ENCODE measurements at places on chromosomes 1 and 21. TPM values are rescaled to one million over a fixed set of nuclear protein-coding genes. Genes with fewer than 3 reads are reported as not detected.
A peak's percentile ranks its signal among the peaks of the same experiment; 100 is the strongest.

- no peak for DNase-seq
Observed at GRCh38 chr1:180778782-180779398, 133.8 kb upstream of the KIAA1614 start.

DNA sequence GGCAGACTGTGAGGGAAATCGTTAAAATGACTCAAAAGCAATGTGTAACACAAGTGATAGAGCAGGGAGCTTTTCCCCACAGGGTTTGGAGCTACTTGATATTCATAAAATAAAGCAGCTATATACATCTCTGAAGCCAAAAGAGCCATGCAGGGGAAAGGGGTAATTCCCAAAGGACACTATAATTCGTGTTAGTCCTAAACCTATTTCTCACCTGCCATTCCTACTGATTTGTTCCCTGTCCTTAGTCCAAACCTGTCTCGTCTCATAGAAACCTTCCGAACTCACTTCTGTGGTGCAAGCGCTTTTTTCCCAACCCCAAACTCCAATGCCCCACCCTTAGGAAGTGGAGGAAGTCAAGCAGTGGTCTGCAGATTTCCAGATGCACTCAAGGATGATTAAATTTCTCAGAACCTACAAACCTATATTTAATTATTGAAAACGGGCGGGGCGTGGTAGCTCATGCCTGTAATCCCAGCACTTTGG, 946 bp upstream of the HNRNPR start:
- peak; percentile 54 for DNase-seq

- DNase-seq: no peak
Observed at GRCh38 chr1:2475571-2475970, 518 bp upstream of the PLCH2 start.

FABP3 gene
- total RNA-seq: 6.6 TPM

TBX19 gene
- 0.29 TPM for total RNA-seq

DNA sequence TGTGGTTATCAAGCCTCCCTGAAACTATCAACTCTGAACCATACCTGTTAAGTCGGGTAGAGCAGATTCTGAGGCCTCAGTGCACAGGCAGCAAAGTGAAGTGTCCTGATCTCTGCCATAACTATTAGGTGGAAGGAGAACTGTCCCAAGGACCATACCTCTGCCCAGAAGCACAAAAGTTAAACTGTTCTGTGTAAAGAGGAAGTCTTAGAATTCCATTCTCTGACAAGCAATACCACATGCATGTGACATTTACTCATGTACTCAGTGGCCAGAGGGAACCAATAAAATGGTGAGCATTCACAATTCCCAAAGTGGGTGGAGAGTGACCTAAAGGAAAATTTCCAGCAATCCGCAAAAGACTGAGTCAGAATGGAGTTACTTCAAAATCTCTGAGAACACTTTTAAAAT, 61.0 kb downstream of the TOR3A start:
- peak; percentile 97 for DNase-seq

GRCh38 chr1:15304708-15305467, 57.9 kb downstream of the FHAD1 start:
- DNase-seq: peak; percentile 49

OR6N1 gene
- not detected for total RNA-seq

- no peak for DNase-seq
Observed at GRCh38 chr1:231026576-231026975, 13.5 kb downstream of the FAM89A start.

DNA sequence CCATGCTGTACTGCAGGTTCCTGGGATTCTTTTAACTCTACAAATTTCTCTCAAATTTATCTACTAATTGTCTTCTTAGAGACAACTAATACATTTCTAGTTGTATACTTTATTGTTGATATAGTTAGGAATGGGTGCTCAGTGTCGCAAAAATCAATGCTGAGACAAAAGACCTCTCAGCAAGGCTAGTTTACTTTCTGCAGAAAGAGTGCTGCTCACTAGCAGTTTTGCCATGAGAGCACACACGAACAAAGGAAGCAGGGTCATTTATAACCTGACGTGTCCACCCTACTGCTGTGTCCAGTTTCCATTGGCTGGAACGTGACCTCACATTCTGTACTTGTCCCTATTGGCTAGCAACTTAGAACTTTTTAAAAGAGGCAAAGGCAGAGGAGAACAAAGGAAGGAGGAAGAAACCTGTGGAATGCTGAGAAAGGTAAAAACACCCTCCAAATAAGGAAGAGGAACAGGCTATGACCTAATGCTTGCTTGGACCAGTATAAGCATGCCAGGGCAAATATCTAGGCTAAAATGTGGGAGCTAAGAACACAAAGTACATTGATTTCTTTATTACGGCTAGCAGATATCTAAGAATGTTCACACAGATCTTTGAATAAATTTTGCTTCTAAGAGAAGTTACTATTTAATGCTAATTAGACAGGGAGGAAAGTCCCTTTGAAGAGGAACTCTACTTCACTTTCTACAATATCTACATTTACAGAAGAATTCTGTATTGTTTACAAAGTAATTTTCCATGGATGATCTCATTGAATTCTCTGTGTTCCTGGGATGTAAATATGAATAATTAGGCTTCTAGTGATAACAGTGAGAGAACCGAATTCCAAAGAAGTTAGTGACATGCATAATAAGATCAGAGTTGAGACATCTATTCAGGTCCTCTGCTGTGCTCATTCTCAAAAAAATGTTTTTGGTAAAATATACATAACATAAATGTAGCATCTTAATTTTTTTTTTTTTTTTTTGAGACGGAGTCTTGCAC, 86.0 kb upstream of the MAP10 start:
- DNase-seq: no peak

RNF186 gene
- not detected for total RNA-seq

- DNase-seq: no peak
Observed at GRCh38 chr1:6888268-6888667, 103.0 kb downstream of the CAMTA1 start.

CD1E gene
- total RNA-seq: not detected

GRCh38 chr1:14363707-14364413, 234.6 kb upstream of the KAZN start:
- no peak for DNase-seq

CHIA gene
- total RNA-seq: not detected

TMEM52 gene
- total RNA-seq: 0.39 TPM

DNA sequence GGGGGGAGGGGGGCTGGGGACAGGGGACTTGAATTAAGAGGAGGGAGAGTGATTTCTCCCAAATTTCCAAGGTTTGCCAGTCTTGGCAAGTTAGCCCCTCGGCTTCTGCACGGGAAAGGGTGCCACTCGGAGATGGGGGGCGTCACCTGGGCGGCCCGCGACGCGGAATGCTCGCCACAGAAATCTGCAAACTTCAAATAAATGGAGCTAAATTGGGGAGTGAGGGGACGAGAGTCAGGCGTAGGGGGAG, 885 bp upstream of the SSBP3 start:
- DNase-seq: no peak

GRCh38 chr1:151457911-151458801, 1.1 kb downstream of the POGZ start:
- peak; percentile 81 for DNase-seq

GRCh38 chr1:53080041-53080440, 18.0 kb downstream of the PODN start:
- DNase-seq: no peak

GRCh38 chr1:41662061-41662764, 177.7 kb upstream of the EDN2 start:
- DNase-seq: peak; percentile 87

DNA sequence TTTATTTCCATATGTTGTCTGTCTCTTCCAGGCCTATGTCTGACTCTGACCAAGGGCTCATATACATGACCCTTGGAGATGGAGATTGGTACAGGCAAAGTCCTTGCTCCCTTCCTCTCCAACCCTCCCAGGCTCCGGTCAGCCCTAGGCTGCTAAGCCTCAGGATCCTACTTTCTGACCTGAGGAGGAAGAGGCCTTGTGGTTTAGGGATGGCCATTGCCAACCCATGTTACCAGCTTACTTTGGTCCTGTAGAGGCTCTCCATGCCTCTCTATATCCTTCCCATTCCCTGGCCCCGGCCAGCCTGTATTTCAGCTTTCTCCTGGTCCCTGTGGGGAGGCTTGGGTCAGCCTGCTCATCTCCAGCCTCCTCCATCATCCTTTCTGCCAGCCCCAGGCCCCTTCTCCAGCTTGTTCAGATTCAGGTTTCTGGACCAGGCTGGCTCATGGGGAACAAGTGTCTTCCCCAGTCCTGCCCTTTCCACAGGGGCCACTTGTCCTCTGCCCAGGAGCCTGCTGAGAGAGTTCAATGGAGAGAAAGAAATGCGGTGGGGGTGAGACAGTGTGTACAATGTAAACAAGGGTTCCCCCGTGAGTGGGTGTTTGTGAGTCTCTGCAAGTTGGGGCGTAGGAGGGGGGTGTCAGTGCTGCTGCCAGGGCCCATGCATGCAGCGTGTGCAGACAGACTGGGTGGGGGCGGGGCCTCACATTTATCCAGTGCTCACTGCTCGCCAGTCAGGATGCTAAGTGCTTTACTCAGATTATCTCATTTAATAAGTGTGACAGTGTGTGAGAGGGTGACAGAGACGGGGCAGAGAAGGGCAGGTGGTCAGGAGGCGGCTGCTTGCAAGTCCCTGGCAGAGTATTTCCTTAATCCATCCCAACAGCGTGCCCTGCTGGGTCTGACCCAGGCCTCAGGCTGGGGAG, 31.3 kb upstream of the FOXO6 start:
- no peak for DNase-seq

GRCh38 chr1:85417876-85418275, 47.1 kb downstream of the DDAH1 start:
- DNase-seq: no peak

- peak; percentile 87 for DNase-seq
Observed at GRCh38 chr1:156712626-156713025, 7.2 kb upstream of the CRABP2 start.

ELAPOR1 gene
- total RNA-seq: 0.29 TPM

GRCh38 chr1:238552271-238552670, 661.5 kb upstream of the ZP4 start:
- peak; percentile 52 for DNase-seq

GRCh38 chr1:224113005-224113404, 906 bp upstream of the FBXO28 start:
- DNase-seq: no peak
